ENCODE measurements at places on chromosomes 6 and 20.

DNA sequence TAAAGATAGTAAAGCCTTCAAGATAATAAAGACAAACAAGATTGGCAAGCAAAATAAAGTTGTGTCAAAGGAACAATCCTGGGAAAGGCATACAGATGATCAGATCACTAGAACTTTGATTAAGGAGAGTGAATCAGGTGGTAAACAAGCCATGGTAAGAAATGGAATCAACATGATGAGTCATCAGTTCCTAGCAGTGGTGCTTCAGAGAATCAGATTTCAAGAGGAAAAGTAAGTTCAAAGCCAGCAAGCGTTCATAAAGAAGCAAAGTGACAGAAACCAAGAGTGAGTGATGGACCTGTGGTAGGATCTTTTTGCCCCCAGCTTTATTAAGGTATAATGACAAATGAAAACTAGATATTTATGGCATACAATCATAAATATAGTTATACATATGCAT lies 340.4 kb downstream of the TPBG start:
- no peak for DNase-seq

DNA sequence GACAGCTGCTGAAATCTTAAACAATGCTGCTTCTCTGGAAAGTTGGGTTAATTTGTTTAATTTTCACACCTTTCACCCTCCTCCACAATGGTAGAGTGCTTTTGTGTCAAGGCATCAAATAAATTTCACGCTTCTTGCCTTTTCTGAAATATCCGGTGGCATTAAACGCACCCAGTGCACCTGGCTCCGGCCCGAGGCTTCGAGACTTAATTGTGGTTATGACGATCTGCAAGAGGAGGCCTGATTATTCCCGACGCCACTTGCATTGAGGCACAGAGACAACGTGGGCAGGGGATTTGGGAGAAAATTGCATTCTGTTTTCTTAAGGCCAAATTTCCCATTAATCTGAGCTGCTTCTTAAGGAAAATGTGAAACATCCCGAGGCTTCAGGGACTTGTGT lies 152.2 kb downstream of the CDH4 start:
- no peak for DNase-seq

GRCh38 chr6:158789115-158789917 lies 29.9 kb downstream of the EZR start:
- no peak for DNase-seq

DNA sequence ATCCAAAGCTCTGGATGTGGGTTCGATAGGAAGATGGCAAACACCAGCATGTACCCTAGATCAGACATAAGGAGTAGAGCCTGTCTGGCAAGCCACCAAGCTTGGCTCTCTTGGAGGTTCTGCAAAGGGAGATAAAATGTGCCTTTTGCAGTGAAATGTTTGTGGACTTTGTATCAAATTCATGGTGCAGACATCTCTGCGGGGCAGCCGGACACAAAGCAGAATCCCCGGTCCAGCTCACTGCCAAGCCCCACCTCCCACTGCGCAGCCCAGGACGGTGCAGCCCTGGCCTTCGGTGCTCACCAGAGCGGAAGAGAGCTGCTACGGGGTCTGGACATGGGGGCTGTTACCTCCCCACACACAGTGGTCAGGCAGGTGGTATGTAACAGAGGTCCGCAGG lies 333.6 kb upstream of the JARID2 start:
- DNase-seq = no peak

GRCh38 chr6:153215242-153215641 lies 84.2 kb upstream of the RGS17 start:
- DNase-seq = no peak

DNA sequence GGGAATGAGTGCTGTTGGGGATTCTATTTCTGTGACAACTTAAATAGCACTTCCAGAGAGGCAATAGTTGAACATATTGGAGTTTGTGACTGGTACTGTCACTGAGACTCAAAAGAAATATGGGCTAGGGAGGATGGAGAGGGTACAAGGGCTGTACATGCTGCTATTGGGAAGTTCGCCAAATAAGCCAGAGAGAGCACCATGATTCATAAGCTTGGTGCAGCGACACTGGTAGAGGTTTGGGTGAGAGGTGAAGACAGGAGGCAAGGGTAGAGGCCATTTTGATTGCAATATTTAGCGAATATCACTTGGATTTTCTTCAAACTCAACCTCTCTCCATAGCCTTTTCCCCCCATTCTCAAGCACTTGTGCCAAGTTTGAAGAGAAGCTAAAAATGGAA lies 214.3 kb downstream of the OGFRL1 start:
- no peak for DNase-seq

- no peak for DNase-seq
Measured at GRCh38 chr6:118632359-118632758, 19.0 kb downstream of the CEP85L start.

- no peak for DNase-seq
Measured at GRCh38 chr6:45690846-45691245, 313.1 kb upstream of the SUPT3H start.

DNA sequence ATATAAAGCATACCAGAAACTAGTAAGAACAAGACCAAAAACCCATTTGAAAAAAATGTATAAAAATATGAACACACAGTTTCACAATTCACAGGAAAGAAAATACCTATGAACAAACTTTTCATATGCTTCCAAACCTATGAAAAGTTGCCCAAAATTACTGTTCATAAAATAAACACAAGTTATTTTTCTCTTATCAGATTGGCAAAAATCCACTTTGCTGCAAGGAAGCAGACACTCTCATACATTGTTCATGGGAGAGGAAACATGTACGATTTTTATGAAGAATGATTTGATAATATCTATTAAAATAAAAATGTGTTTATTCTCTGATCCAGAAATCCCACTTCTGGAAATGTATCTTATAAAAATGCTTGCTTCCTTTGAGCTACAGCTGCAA lies 40.0 kb upstream of the OCSTAMP start:
- DNase-seq = no peak

GRCh38 chr6:20933057-20933788 lies 399.0 kb downstream of the CDKAL1 start:
- DNase-seq = no peak

DNA sequence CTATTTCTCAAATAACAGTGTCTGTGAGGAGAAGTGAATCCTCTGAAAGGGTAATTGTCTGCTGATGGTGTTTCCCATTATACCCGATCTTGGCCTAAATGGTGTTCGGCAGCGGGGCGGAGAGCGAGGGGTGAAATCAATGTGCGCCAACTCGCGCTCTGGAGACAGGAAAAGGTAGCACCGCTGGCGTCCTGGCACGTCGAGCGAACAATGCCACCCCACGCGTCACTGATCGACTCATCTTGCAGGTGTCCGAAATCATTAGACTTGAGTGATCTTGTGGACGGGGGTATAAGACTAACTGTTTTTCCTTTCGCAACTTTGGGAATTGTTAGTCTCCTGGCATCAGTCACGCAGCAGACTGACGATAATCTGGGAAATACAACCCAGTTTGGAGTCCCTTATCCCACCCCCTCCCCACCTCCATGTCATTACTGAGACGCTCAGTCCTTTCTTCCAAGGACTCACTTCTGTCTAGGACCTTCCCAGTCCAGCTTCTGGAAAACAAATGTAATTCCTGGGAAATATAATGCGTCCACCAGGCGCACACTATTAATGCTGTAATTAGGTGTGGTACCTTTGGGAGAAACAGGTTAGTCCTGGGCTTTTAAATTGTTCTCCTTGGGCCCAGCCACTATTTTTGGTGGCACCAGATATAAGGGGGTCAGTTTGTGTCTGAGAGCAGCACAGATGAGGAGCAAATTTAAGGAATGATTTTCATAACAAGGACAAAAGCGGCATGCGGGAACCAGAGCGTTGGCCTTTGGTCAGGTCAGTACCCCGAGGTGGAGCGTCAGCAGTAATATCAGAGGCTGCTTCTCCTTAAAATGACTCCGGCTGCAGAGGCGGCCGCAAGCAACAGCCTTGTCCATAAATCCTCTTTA lies 2.3 kb downstream of the LINC00237 start:
- DNase-seq = no peak

GRCh38 chr20:13205425-13205824 lies 15.6 kb upstream of the ISM1 start:
- DNase-seq = no peak

GRCh38 chr6:142376800-142377496 lies 75.1 kb downstream of the ADGRG6 start:
- DNase-seq = no peak

- DNase-seq = no peak
Measured at GRCh38 chr6:160790028-160790792, 88.2 kb downstream of the PLG start.

DNA sequence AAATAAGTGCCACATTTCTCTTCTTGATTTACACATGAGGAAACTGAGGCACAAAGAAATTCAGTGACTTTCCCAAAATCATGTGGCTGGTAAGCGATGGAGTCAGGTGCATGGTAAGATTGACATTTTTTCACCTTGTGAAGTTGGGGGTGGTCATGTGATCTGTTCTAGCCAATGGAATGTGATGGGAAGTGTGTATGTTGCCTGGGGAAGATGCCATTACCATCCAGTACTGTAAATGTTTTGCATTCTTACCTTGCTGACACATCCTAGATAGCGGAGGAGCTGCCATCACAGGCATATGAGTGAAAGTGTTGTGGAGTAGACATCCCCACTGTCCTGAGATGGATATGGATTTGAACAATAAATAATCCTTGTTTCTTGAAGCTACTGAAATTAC lies 499.6 kb upstream of the SULF2 start:
- DNase-seq = no peak

GRCh38 chr6:167435209-167435728 lies 110.4 kb downstream of the TTLL2 start:
- DNase-seq = no peak

DNA sequence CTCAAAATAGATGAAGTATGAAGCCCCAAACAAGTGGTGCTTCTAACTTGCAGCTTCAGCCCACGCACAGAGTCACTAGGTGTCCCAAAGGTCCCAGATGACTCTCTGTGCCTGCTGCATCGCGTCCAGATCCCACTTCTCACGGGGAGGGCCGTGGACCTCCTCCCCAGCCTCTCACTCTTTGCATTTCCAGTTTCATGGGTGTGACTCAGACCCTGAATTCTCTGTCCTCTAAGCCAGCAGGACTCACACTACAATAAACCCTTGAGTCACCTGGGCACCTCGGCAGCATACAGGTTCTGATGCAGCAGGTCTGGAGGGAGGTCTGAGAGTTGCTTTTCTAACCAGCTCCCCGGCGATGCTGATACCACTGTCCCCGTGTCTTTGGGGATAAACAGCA lies 114.0 kb upstream of the RIN2 start:
- no peak for DNase-seq

DNA sequence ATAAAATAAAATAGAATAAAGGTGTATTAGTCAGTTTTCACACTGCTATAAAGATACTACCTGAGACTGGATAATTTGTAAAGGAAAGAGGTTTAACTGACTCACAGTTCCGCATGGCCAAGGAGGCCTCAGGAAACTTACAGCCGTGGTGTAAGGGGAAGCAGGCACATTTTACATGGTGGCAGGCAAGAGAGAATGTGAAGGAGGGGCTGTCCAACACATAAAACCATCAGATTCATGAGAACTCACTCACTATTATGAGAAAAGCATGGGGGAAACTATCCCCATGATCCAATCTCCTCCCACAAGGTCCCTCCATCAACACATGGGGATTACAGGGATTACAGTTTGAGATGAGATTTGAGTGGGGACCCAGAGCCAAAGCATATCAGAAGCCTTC lies 41.1 kb upstream of the BCAS1 start:
- no peak for DNase-seq

GRCh38 chr20:39813190-39813829 lies 851.2 kb downstream of the DHX35 start:
- DNase-seq = no peak

DNA sequence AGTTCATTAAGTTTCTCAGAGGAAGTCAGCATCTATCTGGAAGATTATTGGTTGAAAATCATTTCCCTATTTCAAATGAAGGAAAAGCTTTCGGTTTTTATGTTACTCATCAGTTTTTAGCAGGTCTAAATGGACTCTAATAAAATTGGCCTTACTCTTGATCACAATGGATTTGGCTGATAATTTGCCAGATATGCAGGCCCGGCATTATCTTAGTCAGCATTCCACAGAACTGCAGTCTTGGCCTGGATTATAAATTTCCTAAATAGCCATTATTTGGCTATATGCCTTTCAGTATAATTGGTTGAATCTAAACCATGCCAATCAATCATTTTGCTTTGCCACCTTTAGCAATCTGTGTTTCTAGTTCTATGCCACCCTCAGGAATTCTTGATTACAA lies 91.7 kb upstream of the KCNQ5 start:
- no peak for DNase-seq

DNA sequence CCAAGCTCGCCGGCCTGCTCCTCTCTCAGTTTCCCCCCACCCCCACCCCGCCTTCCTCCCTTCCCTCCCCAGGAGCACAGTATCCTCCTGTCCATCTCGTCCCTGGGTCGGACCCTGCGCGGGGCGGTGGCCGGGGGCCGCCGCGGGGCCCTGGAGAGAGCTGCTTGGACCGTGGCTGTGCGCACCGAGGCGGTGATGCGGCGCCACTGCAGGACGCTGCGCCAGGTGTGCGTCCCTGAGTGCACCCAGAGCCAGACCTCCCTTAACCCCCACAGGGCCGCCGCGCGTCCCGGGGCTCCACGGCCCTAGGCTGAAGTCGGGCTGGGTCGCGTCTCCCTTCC lies 2.2 kb downstream of the C20orf204 start:
- DNase-seq = no peak

DNA sequence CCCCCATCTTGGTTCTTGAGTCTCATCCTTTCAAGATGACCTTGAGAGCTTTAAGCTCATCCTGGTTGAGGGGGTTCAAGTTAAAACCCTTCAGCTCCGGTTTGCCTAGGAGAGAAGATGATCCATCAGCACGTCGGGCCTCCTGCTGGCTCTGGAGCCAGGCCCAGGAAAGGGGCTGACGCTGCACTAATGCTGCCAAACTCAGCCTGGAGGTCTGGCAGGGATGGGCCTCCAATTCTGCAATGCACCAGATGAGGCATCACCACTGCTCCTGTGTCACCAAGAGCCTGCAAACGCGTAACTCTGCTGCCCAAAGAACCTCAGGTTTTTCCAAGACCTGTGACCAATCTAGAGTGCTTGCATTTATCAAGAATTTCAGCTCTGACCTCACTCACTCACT lies 6.1 kb downstream of the PDRG1 start:
- DNase-seq = no peak

- no peak for DNase-seq
Measured at GRCh38 chr20:52004018-52004417, 187.6 kb downstream of the ZFP64 start.

GRCh38 chr6:4319981-4320683 lies 184.8 kb upstream of the ECI2 start:
- peak; percentile 71 for DNase-seq

DNA sequence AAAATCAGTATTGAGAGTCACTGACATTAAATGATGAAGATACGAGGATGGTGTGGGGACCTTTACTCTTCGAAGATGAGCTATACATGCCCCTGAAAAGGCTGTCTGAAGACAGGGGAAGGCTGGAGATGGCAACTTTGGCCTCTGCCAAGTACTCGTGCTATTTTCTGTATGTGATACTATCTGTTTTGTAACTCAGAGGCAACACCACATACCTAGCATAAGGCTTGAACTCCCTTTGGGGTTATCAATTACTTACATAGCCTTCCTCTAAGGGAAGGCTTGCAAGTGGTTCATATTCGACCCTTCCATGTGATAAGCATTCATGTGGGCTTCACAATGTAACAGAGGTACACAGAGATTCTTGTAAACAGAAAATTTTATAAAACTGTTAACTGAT lies 68.7 kb upstream of the FBXO30 start:
- no peak for DNase-seq
